ENCODE measurements at places on chromosomes 7 and 10. TPM values are rescaled to one million over a fixed set of nuclear protein-coding genes. Genes with fewer than 3 reads are reported as not detected.

CALML3 gene
- total RNA-seq, result 0.09 TPM

PTF1A gene
- total RNA-seq, result 4.4 TPM

ALDH18A1 gene
- total RNA-seq, result 36.3 TPM

RPEL1 gene
- not detected for total RNA-seq

NUTM2B gene
- 1.3 TPM for total RNA-seq

GNGT1 gene
- total RNA-seq, result not detected

TAS2R4 gene
- 13.2 TPM for total RNA-seq
